ENCODE measurements at places on chromosomes 2 and 18.

DNA sequence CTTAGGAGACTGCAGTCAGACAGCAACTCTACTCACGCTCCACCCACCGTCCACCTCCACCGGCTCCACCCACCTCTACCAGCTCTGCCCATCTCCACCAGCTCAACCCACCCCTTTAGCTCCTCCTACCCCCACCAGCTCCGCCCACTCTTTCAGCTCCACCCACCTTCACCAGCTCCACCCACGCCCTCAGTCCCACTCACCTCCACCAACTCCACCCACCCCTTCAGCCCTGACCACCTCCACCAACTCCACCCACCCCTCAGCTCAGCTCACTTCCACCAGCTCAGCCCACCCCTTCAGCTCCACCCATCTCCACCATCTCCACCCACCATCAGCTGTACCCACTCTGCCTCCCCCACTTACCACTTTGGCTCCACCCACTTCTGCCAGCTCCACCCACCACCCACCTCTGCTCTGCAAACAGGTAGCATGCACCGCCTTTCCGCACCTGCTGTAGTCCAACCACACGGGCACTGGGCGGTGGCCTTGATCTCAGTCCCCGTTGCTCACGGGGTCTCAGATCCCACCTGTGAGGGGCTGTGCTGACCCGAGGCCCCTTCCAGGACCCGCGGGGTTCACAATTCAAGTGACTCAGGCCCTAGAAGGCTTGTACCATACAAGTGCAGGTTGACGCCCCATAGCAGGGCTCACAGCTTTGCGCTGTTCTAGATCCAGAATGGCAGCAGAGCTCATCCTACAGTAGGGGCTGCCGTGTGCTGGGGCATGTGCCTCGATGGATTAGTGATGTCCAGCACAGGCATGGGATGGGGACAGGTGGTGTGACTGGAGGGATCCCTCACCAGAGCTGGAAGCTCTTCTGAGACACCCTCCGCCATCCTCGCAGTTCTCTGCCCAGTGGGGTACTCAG is 77.2 kb upstream of the OTOS start:
- no peak for DNase-seq

- DNase-seq: no peak
These were observed 74.3 kb downstream of the ZBTB7C start for GRCh38 chr18:48334845-48335244.

DNA sequence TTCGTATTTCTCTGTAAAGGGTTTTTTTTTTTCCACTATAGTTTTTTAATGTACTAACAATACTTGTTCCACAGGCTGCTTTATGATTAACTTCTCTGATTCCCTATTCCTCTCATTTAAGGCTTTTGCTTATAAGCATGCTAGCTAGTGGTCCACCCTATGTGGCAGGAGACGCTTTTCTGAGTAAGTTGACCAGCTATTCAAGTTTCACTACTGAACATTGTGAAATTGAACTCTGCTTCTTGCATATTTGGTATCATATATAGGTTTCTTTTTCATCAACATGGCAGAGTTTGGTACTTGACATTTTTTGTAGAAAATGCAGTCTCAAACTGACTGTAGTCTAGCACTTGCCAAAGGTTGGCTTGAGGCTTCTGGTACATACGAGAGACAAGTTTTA is 74.2 kb downstream of the OTX1 start:
- DNase-seq: no peak

- no peak for DNase-seq
These were observed 111.1 kb upstream of the B3GNT2 start for GRCh38 chr2:62084801-62085200.

DNA sequence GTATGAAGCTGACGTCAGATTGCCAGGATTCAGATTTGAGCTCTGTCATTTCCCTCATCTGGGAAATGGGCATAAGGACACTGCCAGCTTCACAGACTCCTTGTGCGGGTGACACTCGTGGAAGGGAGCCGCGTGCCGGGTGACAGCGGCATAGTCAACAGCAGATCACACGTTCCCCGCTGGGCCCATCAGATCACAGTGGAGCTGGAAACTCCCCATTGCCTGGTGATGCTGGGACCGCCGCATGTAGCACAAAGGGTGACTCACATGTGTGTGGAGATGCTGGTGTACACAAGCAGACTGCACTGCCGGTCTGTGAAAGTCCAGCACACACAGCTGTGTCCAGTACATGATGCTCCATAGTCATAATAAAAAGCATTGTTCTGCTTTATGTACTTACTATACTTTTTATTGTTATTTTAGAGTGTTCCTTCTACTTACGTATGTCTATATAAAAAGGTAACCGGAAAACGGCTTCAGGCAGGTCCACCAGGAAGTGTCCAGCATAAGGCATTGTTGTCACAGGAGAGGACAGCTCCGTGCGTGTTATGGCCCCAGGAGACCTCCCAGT is 31.8 kb downstream of the SALL3 start:
- DNase-seq: no peak

DNA sequence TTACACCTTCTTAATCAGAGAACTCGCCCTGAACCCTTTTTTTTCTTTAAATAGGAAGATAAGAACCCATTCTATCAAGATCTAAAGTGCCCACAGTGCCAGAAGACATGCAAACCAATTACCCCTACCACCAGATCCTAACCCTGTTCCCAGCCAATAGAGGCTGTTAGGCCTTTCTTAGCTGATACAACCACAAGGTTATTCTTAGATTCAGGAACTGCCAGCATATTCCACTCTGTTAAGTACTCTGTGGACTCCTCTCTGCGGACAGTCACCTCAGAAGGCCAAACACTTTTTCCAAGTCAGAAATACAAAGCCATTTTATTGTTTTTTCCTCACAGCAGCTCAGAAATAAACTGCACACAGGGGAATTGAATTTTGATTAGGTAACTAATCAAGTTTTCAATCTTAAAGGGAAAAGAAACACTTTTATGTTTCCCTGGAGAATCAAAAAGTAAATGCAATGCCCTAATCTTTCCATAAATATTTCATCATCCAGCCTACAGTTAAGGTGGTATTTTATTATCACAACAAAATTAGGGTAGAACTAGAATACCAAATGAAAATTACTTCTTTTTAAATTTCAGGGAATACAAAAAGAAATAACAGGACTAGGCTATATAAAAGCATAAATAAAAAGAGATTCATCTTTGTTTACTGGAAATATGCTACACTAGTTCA is 111.4 kb downstream of the NBAS start:
- no peak for DNase-seq

- no peak for DNase-seq
These were observed 43.1 kb downstream of the EDAR start for GRCh38 chr2:108945969-108946368.

- DNase-seq: no peak
These were observed 1.5 kb upstream of the VSNL1 start for GRCh38 chr2:17538844-17539554.

GRCh38 chr2:113762377-113763118 is 6.1 kb upstream of the SLC35F5 start:
- DNase-seq: no peak

- no peak for DNase-seq
These were observed 127.8 kb downstream of the MEP1B start for GRCh38 chr18:32317651-32318050.

All from stimulated activated CD8-positive, alpha-beta memory T cell treated with anti-CD3 and anti-CD28 coated beads, Interleukin-12 subunit alpha, Interleukin-12 subunit beta, amount 100 ng/mL, for 4 hours (primary cell).